CD4-positive, alpha-beta T cell treated with Interleukin-6 for 4 hours (primary cell): ENCODE measurements at places on chromosomes 11 and 22.
A peak's percentile ranks its signal among the peaks of the same experiment; 100 is the strongest.

- DNase-seq, result peak; percentile 40
Observed at GRCh38 chr11:44595964-44596381, 30.5 kb downstream of the CD82 start.

DNA sequence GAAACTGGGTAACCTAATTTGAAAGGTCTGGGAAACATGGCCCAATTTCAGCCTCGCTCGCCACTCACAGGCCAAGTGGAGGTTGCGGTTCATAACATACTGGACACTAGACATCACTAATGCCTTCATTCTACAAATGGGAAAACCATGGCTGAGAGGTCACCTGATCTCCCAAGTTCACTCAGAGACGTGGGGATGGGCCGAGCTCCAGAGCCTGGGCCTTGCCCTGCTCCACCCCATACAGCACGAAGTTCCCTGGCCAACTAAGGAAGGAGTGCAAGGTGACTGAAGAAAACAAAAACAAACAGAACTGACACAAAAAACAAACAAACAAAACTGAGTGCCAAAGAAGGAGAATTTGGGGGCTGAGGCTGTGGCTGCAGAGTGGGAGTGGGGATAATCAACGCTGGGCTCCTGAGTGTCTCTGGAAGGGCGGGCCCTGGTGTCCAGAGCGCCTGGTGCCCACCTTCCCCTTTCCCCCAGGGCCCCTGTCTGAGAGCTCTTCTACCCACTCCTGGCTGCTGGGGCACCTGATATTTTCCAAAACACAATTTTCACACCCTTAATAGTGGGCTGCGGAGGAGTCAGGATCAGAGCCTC lies 46.5 kb upstream of the ADA2 start:
- DNase-seq, result no peak

- no peak for DNase-seq
Observed at GRCh38 chr11:69569306-69570200, 71.4 kb upstream of the CCND1 start.

DNA sequence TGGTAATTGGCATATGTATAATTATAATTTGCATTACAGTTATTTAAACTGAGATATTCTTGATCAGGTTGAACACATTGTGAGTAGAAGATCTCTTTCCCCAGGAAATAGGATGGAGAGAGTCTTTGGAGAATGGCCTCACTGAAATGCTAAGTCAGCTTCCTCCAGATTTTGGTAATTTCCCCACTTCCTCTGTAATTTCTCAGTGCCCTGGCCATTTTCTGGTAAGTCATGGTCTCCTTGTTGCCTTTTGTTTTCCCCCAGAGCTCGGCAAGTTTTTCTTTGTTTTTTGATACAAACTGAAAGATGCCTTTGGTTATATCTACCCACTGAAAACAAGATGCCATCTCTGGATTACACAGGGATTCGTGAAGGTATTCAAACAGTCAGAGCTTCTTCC lies 12.8 kb upstream of the FBXO3 start:
- no peak for DNase-seq

DNA sequence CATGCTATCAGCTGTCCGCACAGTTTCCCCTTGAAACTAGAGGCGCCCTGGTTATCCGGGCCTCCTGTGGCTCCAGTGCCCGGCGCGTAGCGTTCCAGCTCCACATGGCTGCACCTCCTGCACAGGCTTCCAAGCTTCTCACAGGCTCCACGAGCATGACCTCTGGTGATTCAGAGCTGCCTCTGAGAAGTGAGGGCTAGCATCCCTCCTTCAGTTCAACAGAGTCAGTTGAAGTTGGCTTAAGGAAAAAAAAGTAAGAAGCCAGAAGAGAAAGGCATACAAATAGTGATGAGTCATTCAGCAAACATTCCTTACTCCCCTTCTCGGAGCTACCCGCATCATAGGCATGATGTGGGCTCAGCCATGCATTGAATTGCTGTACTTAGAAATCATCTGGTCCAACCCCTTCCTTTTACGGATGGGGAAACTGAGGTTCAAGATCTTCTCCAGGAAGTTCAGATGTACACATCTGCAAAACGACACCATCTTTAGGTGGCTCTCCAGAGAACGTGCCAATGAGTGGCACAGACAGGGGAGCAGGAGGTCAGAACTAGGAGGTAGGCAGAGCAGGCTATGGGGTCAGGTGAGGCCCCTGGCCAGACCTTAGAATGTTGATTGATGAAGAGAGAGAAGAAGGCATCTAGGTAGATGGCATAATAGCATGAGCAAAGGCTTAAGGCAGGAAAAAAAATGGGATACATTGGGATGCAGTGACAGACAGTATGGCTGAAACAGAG lies 216.3 kb upstream of the TBCEL start:
- no peak for DNase-seq

DNA sequence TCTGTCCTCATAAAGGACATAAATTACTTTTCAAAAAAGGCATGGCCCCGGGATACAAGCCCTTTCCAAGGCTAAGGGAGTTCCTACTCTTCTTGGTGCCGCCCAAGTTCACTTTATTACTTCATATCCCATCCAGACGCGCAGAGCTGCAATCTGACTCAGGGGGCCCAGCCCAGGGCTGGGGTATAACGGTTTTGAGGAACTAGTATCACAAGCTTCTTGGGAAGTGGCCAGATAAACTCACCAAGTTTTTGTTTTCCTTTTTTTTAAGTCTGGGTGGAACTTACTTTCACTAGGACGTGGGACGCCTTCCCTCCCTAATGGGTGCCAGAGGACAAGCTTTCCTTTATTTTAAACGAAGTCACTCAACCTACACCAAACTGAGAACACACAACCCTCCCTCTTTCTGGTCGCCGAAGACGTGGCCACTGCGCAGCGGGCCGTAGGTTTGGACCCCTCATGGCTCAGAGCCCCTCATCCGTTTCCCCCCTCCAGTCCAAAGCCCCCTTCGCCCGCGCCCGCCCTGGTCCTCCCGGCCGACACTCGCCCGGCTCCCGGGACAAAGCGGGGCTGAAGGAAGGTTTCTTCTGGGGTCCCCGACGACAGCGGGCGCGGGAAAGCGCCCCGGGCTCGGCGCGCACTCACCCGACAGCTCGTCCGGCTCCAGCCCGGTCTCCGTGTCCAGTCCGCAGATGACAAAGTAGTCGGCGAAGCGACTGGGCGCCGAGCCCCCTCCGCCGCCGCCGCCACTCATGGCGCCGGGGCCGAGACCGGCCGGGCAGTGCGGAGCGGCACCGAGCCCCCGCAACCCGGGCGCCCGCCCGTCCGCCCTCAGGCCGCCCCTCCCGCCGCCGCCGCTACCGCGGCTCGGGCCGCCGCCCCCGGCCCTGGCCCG lies 587 bp downstream of the DENND5A start:
- DNase-seq, result peak; percentile 42

DNA sequence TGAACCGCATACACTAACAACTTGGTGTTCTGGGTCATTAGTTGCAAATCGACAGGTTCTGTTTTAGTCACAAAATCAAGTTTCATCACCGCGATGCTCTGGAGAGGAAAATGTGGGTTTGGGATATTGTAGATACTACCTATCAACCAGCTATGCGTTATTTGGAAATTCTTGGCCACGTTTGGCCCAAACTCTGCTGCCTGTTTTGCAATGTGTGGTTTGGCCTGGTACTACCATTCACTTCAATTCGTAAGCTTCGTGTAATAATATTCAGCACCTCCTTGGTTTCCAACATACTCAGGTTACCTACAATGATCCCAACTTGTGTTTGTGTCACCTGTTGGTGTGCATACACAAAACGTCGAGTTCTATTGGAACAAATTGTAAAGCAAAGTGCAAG lies 16.2 kb upstream of the ACER3 start:
- DNase-seq, result no peak

DNA sequence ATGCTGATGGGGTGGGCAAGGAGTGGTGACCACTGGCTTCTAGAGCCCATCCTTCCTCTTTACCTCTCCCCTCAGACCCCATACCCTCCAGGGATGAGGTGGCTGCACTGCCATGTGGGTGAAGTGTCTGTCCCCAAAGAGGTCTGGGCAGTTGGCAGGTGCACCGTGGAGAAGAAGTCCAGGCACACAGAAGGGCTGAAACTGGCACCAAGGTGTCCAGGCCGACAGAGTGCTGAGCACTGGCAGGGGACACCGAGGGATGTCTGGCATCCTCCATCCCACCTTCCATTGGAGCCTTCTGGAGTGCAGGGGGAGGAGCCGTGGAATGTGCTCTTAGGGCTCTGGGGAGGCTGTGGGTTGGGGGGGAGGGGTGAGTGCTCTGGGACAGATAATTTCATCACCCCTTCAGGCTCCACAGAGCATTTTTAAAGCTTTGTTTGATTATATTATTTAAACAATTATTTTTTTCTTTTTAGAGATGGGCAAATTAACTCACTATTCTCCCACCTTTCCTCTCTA lies 37.9 kb downstream of the PKNOX2 start:
- no peak for DNase-seq

DNA sequence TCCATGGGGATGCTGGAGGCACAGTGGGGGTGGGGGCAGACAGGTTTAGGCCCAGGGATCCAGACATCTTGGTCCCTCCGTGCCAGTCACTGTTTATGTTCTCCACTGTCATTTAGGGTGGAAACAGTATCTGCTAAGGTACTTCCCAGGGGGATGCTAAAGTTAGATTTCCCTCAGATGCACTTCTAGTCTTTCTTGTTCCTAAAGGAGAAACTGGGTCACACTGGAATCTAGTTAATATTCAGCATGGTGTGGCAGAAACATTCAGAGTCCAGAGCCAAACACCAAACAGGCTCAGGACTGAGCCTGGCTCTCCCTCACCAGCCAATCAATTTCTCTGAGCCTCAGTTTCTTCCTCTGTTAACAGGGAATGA lies 83.4 kb upstream of the PLET1 start:
- DNase-seq, result no peak

DNA sequence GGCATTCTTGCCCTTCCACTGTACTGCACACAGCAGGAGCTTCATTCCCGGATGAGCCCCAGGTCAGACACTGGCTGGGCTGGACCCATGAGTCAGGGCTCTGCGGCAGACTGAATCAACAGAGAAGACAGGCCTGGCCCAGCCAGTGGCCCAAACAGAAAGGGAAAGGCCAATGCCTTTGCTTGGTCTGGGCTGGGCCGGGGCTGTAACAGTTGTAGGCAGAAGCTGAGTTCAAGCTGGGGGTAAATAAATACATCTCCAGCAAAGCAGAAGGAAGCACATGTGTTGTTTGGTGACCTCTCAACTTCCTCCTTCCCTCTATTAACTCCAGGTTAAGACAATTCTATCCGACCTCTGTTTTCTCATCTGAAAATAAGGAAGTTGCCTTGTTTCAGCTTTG lies 1.8 kb upstream of the SMIM35 start:
- no peak for DNase-seq

DNA sequence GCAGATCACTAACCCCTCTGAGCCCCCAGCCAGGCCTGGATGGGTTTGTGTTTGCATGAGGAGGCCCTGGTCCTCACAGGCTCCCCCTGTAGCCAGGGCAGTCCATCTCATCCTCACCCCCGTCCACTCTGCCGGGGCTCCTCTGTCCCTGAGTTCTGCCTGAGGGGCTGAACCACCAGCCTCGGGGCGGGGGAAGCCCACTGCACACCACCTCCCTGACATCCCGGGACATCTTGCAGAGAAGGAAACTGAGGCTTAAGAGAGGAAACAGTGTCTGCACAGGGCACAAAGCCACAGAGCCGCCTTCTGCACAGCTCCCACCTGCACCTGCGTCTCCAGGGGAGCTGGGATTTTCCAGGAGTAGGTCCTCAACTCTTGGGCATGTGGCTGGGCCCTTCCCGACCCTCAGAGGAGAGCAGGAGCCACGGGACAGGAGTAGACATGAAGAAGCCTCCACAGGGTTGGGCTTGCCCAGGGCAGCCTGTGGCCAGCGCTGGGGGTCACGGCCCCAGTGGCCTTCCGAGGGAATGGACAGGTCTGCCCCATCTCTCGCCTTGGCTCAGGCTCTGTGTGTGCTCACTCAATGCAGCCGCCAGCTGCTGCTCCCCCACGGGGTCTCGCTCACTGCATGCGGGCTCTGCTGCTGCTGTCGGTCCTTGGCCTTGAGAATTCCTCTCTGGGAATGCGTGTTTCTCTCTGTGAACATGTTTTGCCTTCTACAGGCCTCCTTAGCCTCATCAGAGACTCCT lies 45.4 kb upstream of the CCDC188 start:
- DNase-seq, result no peak

GRCh38 chr11:113906038-113906437 lies 1.4 kb downstream of the HTR3B start:
- DNase-seq, result no peak

DNA sequence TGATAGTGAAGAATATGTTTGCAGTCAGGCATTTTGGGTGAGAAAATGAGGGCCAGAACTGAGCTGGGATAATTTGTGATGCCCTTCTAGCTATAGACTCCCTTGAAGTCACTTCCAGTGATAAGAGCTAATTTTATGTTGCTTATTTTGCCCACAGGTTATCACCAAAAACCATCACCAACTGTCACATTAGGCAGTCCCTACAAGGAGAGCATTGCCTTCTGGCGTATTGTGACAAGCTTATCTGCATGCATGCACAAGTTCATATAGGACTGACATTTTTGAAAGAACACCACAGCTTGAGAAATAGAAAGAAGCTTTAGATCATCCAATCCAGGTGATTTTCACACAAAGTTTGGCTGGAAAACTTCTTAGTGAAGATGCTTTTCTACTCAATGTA lies 735.3 kb upstream of the RAG2 start:
- no peak for DNase-seq

DNA sequence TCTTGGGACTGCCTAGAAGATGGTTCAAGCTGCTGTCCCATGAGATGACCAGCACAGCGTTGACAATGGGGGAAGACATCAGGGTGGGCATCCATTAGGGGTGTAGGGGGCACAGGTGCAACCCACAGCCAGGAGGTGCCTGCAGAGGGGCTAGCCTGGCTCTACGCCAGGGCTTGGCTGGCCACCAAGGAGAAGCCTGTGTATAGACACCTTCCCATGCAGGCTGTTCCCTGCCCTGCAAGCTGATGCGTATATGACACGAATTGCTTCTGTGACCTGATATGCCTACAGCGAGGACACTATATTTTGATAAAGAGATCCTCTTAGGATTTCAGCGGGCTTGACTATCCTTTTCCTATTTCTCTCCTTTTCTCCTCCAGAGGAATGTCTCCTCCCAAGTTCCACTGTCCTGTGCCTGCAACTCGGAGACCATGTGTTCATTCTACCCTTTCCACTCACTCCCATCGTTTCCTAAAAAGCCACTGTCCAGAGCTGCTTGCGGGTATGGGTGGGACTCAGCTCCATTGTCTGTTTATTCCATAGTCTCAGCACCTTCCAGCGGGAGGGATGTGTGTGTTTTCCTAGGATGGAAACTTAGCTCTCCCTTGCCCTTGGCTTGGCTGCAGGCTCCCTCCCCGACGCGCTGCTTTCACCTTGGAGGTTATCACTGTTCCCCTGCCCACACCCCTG lies 56.1 kb downstream of the ST14 start:
- no peak for DNase-seq

GRCh38 chr11:118151431-118151830 lies 1.2 kb downstream of the SCN4B start:
- DNase-seq, result no peak

DNA sequence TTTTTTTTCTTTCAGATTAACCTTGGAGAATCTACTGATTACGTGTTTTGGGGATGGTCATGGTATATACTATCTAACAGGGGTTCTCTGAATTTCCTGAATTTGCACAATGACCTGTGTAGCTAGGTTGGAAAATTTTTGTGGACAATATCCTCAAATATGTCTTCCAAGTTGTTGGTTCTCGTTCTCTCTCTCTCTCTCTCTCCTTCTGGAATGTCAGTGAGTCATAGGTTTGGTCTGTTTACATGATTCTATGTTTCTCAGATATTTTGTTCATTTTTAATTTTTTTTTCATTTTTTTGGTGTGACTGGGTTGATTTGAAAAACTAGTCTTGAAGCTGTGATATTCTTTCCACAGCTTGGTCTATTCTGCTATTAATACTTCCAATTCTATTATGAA lies 604.0 kb upstream of the ANO3 start:
- DNase-seq, result no peak
